Inflammatory macrophage treated with lipopolysaccharide for 1 hour (primary cell): ENCODE measurements at places on chromosomes 5 and 9.

- DNase-seq, result no peak
Observed at GRCh38 chr9:76580820-76581219, 121.8 kb downstream of the GCNT1 start.

GRCh38 chr9:2620919-2621721 lies 467 bp upstream of the VLDLR start:
- DNase-seq, result no peak

DNA sequence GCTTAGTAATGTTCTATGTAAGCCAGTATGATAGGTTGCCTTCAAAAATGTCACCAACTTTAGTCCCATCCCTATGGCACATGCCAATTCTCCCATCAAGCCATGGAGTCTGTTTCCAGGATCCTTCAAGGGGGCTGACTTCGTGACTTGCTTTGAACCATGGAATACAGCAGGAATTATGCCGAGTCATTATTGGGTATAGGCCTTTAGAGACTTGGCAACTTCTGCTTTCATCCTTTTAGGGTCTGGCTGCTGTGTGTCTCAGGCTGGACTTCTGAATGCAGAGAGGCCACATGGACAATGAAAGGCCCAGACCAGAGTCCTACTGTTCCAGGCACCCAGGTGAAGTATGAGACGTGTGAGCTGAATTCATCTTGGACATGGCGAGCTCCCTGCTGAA lies 109.8 kb downstream of the DENND1A start:
- no peak for DNase-seq

- no peak for DNase-seq
Observed at GRCh38 chr9:17795744-17796143, 216.9 kb downstream of the SH3GL2 start.

DNA sequence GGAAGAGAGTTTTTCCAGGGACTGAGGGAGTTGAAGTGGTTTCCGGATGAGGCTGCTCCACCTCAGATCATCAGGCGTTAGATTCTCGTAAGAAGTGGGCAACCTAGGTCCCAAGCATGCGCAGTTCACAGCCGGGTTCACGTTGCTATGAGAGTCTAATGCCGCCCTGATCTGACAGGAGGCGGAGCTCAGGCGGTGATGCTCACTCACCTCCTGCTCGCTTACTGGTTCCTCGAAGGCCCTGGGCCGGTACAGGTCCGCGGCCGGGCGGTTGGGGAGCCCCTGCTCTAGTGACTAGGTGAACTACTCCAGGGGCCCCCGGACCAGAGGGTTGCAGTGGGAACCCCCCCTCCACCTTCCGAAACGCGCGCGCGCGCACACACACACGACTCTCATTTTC lies 997 bp upstream of the RNF130 start:
- DNase-seq, result no peak
